Inflammatory macrophage treated with lipopolysaccharide for 1 hour (primary cell): ENCODE measurements at places on chromosomes 6 and 20.
A peak's percentile ranks its signal among the peaks of the same experiment; 100 is the strongest.

GRCh38 chr20:10662661-10663458 lies 10.9 kb downstream of the JAG1 start:
- peak; percentile 44 for DNase-seq

GRCh38 chr6:80161434-80161833 lies 55.0 kb downstream of the BCKDHB start:
- no peak for DNase-seq

GRCh38 chr20:36113566-36114250 lies 40.8 kb upstream of the EPB41L1 start:
- DNase-seq, result peak; percentile 75

DNA sequence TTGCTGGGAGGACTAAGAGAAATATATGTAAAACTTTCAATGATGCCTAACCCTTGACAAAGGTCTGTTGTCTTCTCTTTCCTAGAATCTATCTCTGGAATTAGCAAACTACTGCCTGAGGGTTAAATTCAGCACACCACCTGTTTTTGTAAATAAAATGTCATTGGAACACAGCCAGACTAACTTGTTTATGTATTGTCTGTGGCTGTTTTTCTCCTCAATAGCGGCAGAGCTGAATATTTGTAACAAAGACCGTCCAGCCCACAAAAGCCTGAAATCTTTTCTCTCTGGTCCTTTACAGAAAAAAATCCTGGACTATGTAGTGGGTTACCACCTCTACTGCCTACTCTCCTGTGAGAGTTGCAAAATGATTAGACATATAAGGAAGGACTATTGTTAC lies 33.3 kb upstream of the SYNDIG1 start:
- DNase-seq, result no peak
